ENCODE measurements at places on chromosomes 3 and 15.

GRCh38 chr15:40349163-40349562, 1.7 kb upstream of the PHGR1 start:
- peak; percentile 83 for DNase-seq

GRCh38 chr3:178058629-178059028, 477.6 kb upstream of the KCNMB2 start:
- no peak for DNase-seq

DNA sequence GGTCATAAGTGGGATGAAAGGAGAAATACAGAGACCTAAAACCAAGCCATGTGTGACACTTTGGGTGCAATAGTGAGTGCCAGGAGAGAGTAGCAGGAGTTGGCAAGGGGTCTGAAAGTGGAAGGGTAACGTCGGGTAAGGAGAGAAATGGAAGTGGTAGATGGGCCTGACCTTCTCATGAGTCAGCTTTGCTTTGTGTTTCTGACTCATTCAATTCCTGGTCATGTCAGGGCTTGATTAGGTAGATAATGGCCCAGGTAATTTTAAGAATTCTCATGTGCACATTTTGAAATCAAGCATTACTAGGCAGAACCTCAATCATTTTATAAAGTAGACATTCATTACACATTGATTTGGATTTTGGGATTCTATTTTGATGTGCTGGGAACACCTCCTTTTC, 262.5 kb downstream of the SOX2 start:
- DNase-seq, result no peak

DNA sequence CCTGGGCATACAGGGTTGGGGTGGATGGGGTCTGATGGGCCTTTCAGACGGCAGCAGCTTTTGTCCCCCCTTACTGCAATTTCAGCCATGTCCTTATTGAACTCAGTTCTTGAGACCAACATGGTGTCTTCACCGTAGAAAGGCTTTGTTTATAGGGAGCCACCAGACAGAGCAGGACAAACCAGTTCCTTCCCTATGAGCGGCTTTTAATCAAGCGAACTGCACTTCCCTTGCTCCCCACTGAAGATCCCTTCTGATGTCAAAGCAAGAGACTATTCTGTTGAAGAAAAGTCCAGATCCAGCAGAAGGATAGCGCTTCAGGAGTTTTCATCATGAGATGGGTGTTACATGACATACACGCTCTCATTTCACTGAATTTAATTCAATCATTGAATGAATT, 100.4 kb downstream of the CD47 start:
- DNase-seq, result no peak

DNA sequence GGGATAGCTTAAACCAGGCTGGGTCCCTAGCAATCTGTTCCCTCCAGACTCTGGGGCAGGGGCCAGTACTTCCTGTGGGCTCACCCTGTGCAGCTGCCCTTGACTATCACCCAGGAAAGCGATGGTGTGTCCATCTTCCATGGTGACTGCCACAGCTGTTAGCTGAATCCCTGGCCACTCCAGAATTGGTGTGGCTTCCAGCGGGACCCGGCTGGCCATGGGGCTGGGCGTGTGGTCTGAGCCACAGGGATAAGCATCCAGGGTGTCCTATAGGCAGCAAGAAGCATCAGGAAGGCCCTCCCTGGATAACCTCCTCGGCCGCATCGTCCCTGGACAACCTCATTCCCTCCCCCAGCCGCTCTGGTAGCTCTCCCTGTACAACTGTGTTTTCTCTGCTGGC, 7.2 kb downstream of the PLXNB1 start:
- DNase-seq, result no peak
